Stimulated activated CD4-positive, alpha-beta T cell treated with anti-CD3 and anti-CD28 coated beads, Interleukin-1b, Interleukin-23, amount 100 ng/mL, for 4 hours (primary cell): ENCODE measurements at places on chromosomes 11 and 22.

GRCh38 chr11:57776031-57776521 lies 14.5 kb downstream of the CTNND1 start:
- no peak for DNase-seq

GRCh38 chr11:15396778-15397177 lies 282.1 kb downstream of the INSC start:
- DNase-seq: no peak

- DNase-seq: no peak
Observed at GRCh38 chr11:74559934-74560309, 32.5 kb upstream of the POLD3 start.

GRCh38 chr22:33927752-33928151 lies 7.5 kb upstream of the LARGE1 start:
- no peak for DNase-seq

DNA sequence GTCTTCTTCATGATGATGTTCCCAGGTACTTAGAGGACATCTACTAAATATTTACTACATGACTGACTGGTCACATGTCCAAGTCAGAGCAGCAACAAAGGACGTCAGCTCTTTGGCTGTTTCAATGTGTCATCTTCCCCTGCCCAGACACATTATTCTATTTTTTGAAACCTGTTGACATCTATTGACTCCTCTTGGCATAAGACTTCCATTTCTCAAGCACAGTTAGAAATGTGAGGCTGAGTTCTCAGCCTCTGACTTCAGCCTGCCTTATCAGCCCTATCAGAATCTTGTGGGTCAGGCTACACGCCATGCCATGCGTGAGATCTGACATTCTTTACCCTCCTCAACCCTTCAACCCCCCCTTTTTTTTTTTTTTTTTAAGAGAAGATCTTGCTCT lies 63.8 kb downstream of the SC5D start:
- DNase-seq: no peak

- DNase-seq: no peak
Observed at GRCh38 chr11:8830641-8831040, 80.3 kb upstream of the AKIP1 start.
